Activated T-helper 1 cell treated with anti-CD3 and anti-CD28 coated beads, Interleukin-2, amount 50 U/mL, for 16 hours (primary cell): ENCODE measurements at places on chromosomes 1 and 21.

- DNase-seq: no peak
These were observed 16.2 kb downstream of the TRAPPC10 start for GRCh38 chr21:44028287-44028659.

DNA sequence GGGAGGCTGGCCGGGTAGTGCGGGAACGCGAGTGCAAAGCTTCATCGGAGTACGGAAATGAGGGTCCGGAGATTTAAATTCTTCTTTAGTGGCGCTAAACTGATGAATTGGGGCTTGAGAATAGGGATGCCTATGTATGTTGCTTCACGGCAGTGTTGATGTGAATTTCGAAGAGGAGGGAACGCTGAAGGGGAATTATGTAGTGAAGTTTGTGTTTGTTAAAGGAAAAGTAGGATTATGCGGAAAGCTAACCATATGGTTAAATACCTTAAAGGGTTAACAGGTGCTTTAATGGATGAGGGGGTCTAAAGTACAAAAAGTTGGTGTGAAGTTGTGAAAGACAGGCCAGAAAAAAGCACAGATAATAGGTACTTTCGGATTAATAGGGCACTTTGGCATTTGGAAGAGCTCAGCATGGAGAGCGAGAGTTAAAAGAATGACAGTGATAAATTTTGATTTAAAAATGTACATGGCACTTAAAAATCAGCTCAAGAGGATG is 1.4 kb downstream of the HS2ST1 start:
- DNase-seq: no peak

GRCh38 chr1:2530513-2531361 is 674 bp upstream of the HES5 start:
- DNase-seq: no peak

GRCh38 chr1:197865809-197866208 is 36.6 kb upstream of the C1orf53 start:
- no peak for DNase-seq

GRCh38 chr1:8571200-8571984 is 246.0 kb downstream of the RERE start:
- DNase-seq: no peak

DNA sequence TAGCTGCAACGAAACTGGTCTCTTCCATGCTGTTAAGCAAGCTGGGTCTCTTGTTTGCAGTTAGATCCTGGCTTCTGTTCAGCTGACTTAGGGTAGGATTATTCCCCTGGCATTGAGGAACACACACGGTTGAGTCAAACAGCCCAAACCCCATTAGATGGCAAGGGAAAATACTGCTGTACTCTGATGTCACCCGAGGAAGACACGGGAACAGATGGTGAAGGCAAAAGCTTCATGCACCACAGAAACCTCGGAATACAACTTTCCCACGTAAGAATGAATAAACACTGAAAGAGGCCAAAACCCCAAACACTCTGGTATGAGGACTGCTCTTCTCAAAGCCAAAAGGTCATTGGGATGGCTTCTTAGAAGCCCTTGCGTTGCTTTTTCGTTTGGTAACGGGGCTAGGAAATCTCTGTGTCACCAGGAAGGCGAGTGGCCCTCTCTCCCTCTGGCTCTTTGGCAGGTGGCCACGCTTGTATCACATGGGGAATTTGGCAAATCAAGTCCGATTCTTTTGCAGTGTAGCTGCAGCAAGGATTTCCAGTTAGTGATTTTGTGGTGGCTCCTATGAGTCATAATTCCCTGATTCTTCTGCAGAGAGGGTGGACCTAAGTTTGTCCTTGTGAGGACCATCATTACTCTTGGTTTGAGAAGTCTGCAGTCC is 16.7 kb upstream of the LYST start:
- no peak for DNase-seq

DNA sequence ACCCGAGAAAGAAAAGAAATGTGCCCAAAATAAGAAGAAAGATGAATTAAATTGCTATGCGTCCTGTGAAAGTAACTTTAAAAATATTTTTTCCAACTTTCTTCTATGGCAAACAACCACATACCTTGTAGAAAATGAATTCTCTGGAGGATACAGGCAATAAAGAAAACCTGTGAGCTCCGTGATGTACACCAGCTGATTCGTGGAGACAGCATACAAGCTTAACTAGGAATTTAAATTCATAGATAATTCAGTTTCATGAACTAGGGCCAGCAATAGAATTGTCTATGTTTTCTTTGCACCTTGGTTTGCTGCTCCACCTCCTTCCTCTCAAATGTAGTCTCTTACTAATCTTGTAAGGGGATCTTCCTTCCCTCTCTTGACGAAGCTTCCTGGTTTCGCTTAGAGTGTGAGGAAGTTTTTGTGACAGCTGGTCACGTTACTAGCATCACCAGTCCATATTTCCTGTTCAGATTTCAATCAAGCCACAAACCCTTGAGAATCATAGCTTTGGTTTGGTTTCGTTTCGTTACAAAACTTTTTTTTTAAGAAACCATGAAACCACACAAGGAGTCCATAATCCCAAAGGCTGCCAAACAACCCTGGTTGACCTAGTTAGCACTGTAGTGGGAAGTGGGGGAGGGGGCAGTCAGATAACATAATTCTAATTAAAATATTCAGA is 35.8 kb downstream of the GREM2 start:
- no peak for DNase-seq

GRCh38 chr1:182080955-182081582 is 19.6 kb upstream of the ZNF648 start:
- DNase-seq: no peak

DNA sequence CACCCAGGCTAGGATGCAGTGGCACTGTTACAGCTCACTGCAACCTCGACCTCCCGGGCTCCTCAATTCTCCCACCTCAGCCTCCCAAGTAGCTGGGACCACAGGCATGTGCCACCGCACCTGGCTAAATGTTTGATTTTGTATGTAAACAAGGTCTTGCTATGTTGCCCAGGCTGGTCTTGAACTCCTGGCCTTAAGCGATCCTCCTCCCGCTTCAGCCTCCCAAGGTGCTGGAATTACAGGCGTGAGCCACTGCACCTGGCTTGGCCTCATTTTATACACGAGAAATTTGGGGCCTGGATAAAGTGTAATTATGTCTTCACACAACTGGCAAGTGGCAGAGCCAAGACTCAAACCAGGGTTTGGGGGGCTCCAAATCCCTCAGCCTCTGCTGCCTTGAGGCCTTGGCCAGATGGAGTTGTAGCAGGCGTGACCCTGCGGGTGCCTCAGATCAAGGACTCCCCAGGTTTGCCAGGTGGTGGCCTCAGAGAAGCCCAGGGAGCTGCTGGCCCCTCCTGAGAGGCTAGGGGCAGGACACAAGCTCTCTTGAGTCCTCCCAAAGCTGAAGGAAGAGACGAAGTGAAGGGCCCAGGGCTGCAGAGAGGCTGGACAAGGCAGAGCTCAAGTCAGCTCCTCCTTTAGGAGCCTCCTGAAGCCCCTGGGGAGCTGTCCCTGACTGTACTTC is 61.7 kb downstream of the MDM4 start:
- DNase-seq: no peak

DNA sequence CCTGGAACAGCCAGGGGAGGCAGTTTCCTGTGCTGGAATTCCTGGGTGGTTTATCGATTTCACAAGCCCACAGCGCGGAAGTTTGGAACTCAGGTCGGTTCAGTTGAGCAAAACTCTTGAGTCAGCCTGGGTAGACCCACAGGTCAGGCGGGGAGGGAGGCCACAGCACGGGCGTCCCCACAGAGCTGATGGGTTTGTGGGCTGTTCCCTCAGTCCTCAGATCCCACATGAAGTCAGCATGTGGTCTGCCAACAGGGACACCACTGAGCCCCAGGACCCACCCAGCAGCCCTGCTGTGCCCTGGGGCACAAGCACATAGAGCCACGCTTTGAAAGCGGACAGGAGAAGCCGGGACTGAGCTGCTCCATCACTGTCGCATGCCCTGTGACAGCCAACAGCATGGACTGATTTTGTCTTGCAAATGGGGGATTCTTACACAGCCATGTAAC is 17.4 kb downstream of the BMP8A start:
- no peak for DNase-seq

GRCh38 chr1:118987468-118988185 is 516 bp downstream of the TBX15 start:
- no peak for DNase-seq

DNA sequence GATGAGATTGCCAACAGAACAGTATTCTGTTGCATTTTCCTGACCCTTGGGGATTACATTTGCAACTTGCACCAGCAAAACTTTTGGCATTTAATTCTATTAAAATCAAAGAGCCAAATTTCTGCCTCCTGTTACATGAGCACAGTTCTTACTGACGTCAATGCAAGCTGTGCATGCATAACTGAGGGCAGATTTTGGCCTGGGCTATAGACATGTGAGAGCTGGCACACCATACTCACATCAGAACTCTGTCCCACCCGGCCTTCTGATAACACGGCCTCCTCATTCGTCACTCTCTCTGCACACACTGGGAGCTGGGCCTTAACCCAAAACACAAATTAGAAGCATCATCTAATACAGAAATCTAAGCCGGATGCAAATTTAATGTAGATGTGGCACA is 31.5 kb downstream of the PAPPA2 start:
- DNase-seq: no peak

DNA sequence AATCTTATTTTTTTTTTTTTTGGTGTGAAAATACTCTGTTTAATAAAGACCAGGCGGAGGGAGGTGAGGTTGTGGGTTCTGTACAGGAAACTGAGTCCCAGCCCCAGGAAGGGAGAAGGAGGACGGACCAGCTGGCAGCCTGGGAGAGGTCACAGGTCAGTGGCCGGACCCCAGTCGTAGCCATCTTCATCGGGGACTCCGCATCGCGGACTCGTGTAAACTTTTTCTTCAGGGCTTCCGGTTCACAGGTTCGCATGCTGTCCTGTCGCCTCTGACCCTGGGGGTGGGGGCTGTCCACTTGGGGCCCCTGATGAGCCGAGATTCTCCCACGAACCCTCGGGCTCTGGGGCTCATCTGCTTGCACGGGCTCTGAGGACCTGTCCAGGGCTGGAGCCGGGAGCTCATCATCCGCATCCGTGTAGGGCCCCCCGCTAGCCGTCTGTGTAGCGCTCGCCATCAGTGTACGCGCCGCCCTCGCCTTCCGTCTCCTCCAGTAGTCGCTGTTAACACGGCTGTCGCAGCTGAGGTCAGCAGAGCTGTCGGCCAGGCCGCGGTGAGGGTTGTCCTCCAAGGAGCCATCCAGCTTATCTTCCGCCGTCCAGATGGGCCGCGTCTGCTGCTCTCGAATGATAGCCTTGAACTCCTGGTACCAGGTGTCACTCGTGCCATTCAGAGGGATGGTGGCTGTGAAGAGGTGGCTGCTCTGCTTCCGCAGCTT is 975.7 kb upstream of the PRMT6 start:
- no peak for DNase-seq

DNA sequence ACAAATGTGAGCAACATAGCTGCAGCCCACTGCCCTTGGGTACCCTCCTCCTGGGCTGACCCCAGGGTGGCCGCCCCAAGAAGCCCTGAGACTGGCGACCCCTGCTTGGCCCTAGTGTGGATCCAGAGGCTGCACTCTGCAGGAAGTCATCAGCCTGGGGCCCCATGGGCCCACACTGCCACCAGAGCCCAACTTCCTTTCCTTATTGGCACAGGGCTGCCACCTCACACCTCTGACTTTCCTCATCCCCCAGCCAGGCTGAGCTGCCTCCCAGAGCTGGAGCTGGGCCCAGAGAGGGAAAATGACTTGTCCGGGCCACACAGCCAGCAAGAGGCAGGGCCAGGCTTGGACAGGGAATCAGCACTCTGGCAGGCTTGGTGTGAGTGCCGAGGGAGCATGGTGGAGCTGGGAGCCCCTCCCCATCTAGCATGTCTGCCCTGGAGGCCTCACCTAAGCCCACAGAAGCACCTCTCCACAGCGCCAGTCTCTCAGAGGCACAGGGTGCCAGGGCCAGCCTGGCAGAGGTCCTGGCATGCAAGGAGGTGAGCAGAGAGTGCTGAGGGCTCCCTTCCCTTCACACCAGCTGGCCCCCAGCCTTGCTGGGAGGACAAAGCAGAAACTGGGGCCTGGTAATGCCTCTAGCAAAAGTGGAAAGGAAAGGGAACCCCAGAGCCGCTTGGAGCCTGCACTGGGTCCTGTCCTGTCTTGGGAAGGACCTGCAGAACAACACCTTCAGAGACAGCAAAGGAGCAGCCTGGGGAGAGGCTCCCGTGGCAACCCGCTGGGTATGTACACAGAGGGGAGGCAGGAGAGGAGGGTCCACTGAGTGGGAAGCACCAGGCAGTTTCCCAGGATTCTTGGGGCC is 3.2 kb downstream of the RAP1GAP start:
- no peak for DNase-seq

DNA sequence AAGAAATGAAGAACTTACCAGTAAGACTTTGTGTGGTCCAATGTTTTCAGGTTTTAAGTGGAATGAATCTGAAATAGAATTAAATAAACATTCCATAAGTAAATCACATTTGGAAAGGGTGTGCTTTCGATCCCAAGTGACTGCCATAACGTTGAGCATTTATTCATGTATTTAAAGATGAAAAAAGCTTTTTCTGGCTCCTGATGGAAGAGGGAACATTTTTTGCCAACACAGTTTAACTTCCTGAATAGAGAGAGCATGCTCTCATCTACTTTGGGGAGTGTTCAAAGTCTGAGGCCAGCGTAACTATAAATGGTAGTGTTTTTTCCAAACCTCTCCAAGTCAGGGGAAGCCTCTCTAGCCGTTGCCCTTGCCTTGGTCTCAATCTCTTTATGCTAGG is 55.8 kb downstream of the GNG12 start:
- DNase-seq: no peak

DNA sequence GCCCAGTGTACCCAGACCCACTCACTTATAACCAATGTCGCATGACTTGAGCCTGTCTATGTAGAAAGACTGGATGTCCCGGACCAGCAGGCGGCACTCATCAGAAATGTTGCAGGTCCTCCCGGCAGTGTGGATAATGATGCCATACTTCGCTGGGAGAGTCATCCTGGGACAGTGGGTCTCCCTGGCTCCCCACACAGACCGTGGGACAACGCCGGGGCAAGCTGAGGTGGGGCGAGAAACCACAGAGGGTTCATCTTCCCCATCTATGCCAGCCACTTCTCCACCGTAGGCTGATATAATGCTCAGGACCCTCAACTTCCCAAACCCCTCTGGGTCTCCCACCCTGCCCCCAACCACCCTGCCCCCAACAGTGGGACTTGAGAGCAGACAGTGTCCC is 8.3 kb downstream of the PGLYRP4 start:
- no peak for DNase-seq

GRCh38 chr1:20322825-20323612 is 32.3 kb downstream of the VWA5B1 start:
- peak; percentile 11 for DNase-seq

GRCh38 chr1:14922942-14923726 is 230.4 kb upstream of the TMEM51 start:
- DNase-seq: no peak

DNA sequence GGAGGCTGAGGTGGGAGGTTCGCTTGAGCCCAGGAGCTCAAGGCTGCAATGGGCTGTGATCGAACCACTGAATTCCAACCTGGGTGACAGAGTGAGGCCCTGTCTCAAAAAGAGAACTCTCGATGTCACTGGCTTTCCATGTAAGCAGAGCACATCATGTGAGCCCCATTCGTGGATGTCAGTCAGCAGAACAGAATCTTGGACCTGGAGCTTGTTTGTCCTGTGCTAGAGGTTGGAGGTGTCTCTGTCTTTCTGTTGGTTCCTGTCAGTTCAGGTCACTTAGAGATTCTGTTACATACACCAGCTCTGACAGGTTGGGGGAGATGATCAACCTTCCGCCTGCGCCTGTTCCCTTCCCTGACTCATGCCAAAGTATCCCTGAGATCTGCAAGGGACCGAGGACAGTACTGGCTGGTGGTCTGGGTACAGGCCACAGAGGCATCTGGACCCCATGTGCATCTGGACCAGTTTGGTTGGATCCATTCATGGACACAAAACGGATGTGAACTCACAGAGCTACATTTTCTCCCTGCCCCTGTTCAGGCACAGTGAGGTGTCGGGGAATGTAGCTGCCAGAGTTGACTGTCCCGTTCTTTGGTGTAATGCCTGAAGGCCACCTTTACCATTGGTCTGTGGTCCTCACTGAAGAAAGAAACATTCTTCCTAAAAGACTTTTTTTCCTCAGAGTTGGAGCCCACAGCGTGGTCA is 10.0 kb downstream of the ARF1 start:
- DNase-seq: no peak
